Psoas muscle (tissue), 8 donors: ENCODE measurements at places on chromosomes 2 and 18. TPM values are rescaled to one million over a fixed set of nuclear protein-coding genes. Genes with fewer than 3 reads are reported as not detected.

The LIMS2 gene
- 20.1 TPM for total RNA-seq

The TEKT4 gene
- total RNA-seq: 0.17 TPM

The ACMSD gene
- total RNA-seq: not detected

The AOX1 gene
- total RNA-seq: 10.3 TPM

The MYCN gene
- 0.25 TPM for total RNA-seq

The BBS5 gene
- total RNA-seq: 8.1 TPM

The LAMA3 gene
- 1.9 TPM for total RNA-seq

The TNS1 gene
- total RNA-seq: 742 TPM

The SERPINB10 gene
- 0.39 TPM for total RNA-seq

The UGT1A7 gene
- not detected for total RNA-seq

The CRYGC gene
- total RNA-seq: not detected

The C1GALT1C1L gene
- total RNA-seq: not detected

The HPCAL1 gene
- total RNA-seq: 101 TPM

The CCNT2 gene
- 16.8 TPM for total RNA-seq

The KIF1A gene
- not detected for total RNA-seq

The PLA2R1 gene
- 0.64 TPM for total RNA-seq

The HADHB gene
- 789 TPM for total RNA-seq

The RGPD8 gene
- 6.5 TPM for total RNA-seq

The CFC1 gene
- not detected for total RNA-seq

The MAP4K4 gene
- 81.0 TPM for total RNA-seq

The SLC14A1 gene
- total RNA-seq: 4.8 TPM

The LBX2 gene
- 0.15 TPM for total RNA-seq

The IL1RL2 gene
- 0.43 TPM for total RNA-seq

The FBXO15 gene
- not detected for total RNA-seq

The AKAIN1 gene
- total RNA-seq: not detected

The TMEM169 gene
- total RNA-seq: not detected

The ZNF519 gene
- total RNA-seq: 3.2 TPM

The HNMT gene
- total RNA-seq: 6.5 TPM

The DIPK1C gene
- 0.67 TPM for total RNA-seq
